ENCODE measurements at places on chromosomes 6 and 20.

DNA sequence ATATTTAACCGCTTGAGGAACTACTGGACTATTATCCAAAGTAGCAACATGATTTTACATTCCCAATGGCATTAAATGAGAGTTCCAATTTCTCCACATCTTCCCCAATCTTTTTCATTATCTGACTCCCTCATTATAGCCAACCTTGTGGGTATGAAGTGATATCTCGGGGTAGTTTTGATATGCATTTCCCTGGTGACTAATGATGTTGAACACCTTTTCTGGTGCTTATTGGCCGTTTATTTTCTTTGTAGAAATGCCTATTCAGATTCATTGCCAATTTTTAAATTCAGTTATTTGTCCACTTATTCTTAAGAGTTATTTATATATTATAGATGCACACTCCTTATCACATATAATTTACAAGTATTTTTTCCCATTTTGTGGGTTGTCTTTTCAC lies 129.0 kb downstream of the MMS22L start:
- DNase-seq: no peak

DNA sequence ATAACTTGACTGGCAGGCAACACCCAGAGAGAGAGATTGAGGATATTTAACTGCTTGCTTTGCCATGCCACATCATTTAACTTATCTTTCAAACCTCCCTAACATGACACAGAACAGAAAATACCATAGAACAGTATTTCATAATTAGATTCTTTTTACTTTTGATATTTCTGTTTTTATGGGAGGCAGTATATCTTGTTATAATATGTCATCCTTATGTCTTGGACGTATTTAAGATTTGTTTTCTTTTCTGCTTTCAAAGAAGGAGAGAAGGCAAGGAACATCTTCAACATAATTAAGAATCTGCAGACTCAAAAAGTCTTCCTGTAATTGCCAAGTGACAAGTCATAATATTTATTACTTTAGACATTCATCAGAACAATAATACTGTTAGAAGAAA lies 1283.7 kb downstream of the GRIK2 start:
- DNase-seq: no peak

DNA sequence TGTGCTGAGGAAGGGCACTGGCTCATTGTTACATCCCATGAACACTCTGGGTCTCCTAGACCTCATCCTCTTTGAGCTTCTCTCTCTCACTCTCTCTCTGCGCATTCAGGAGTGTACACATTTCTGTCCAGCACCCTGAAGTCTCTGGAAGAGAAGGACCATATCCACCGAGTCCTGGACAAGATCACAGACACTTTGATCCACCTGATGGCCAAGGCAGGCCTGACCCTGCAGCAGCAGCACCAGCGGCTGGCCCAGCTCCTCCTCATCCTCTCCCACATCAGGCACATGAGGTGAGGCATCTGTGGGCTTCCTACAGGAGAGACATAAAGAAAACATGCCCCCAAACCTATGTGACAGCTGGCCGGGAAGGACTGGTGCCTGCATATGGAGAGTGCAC lies 286.8 kb downstream of the ESR1 start:
- DNase-seq: no peak

DNA sequence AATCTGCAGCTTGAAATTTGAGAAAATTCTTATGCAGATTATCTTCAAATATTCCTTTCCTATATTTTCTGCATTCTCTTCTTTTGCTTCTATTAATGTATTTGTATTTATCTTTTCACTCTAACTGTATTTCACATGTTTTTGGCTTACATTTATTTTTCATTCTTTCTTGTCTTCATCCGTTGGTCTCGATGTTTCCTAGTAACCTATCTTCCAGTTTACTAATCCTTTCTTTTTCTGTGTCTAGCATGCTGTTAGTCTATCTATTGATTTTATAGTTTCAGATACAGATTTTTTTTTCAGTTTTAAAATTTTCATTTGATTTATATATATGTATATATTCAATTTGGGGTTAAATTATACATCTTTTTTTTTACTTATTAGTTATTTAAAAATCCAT lies 556.2 kb downstream of the RFPL4B start:
- DNase-seq: no peak

- no peak for DNase-seq
These were observed 176.4 kb downstream of the TFAP2B start for GRCh38 chr6:50995036-50995435.

DNA sequence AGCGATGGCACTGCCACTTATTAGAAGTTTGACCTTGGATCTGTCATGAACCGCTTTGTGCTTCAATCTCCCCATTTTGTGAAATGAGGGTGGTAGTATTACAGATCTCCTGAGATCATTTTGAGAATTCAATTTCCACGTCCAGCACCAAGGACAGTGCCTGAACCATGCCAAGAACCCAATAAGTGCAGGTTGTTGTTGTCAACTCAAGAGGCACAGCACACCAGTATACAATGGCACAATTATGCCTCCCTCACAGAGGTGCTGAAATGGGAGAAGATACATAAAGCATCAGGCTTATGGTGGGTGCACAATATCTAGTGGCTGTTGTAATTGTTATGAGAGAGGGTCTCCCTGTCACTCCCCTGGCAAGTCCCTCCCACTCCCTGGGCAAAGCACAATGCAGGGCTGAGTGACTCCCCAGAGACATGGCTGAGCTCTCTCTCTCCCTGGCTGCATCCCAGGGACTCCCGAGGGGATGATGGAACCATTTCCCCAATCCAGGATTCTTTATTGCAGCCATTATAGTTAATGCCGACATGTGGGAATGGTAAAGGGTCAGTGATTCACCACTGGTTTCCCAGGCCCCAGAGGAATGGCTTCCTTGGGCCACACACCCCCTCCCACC lies 78.7 kb downstream of the CDH22 start:
- DNase-seq: no peak

DNA sequence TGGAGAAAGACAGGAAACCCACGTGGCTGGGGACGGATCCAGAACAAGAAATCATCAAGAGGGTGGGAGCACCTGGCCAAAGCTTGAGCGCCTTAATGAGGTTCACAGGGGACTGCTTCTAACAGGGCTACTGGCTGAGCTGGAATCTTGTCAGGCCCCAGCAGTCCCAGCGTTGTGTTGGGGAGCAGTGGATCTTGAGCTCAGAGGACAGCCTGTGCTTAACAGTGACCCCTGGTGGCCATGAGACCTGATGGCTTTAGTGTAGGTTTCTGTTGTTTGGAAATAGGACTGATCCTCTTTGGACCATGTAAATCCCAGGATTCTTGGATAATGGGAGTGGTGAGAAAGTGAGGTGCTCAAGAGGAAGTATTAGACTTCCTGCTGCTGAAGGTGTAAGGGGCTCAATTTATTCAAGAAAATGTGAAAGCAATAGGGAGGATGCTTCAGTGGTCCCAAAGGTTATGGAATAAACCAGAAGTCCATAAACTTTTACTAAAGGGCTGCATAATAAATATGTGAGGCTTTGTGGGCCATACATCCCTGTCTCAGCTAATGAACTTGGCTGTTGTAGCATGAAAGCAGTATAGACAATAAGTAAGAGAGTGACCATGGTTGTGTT lies 216.2 kb downstream of the NFATC2 start:
- DNase-seq: peak; percentile 57

GRCh38 chr6:143295932-143296331 lies 154.6 kb downstream of the ADAT2 start:
- no peak for DNase-seq

DNA sequence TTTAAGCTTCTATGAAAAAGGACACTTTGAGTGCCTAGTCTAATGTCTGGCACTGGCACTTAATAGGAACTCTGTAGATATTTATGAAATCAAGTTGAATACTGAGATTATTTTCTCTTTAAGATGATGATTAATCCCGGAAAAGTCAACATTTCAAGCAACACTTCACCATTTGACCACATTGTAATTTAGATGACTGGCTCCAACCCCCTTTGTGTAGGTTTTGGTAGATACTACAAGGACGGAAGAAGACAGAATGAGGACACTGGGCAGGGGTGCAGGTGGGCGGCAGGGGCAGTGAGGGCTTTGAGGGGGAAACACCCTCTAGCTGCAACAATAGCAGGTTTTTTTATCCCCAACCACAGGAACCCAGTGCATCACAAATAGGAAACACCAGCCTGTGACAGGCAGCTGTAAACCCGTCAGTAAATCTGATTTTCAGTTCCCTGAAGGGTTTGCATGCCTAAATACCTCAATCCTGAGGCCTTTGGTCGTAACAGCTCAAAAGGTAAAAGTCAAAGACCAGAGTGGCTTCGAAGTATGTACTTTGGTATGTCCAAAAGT lies 4.6 kb downstream of the DTNBP1 start:
- no peak for DNase-seq

GRCh38 chr6:1009103-1009502 lies 302.8 kb upstream of the FOXQ1 start:
- no peak for DNase-seq

GRCh38 chr6:133707456-133707855 lies 181.5 kb upstream of the TCF21 start:
- DNase-seq: no peak

- no peak for DNase-seq
These were observed 106.7 kb downstream of the UNC5CL start for GRCh38 chr6:40932366-40932765.

- no peak for DNase-seq
These were observed 20.6 kb downstream of the DTNBP1 start for GRCh38 chr6:15642276-15642675.

GRCh38 chr6:111183702-111184517 lies 96.6 kb downstream of the SLC16A10 start:
- no peak for DNase-seq

DNA sequence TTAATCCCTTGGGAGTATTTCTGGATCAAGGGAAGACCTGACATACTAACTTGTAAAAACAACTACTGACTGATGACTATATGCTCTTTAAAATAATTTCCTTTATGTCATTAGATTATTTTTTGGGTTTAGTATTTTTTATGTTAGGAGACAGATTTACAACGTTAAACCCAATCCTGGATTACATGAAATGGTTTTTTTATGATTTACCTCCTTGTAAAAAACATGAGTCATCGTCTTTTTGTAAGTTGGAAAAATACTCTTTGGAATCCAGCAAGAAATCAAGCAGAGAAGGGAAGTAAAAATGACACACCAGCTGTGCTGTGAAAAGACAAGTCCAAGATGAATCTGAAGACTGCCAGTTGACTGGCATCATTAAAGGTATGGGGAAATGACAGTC lies 6.7 kb downstream of the STK4 start:
- no peak for DNase-seq

DNA sequence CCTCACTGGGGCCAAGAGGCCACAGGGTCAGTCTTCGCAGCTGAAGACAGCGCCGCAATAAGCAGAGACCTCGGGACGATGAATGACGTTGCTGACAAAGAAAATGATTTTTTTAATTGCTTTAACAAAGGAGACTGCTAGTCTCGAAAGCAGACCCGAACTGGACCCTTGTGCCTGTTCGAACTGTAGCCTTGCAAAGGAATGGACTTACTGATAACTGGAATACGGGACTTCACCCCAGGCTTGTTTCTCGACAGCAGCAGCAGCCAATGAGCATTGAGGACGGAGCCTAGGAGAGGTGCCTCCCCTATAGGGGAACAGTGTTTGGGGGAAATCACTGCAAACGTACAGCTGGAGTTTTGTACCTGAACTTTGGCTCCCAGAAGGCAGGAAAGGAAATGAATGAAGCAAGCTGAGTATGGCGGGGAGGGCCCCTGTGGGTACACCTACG lies 1.3 kb upstream of the TAF4 start:
- DNase-seq: no peak

GRCh38 chr6:10315658-10316372 lies 99.1 kb downstream of the TFAP2A start:
- no peak for DNase-seq

- no peak for DNase-seq
These were observed 12.1 kb upstream of the PAX1 start for GRCh38 chr20:21693322-21693721.

DNA sequence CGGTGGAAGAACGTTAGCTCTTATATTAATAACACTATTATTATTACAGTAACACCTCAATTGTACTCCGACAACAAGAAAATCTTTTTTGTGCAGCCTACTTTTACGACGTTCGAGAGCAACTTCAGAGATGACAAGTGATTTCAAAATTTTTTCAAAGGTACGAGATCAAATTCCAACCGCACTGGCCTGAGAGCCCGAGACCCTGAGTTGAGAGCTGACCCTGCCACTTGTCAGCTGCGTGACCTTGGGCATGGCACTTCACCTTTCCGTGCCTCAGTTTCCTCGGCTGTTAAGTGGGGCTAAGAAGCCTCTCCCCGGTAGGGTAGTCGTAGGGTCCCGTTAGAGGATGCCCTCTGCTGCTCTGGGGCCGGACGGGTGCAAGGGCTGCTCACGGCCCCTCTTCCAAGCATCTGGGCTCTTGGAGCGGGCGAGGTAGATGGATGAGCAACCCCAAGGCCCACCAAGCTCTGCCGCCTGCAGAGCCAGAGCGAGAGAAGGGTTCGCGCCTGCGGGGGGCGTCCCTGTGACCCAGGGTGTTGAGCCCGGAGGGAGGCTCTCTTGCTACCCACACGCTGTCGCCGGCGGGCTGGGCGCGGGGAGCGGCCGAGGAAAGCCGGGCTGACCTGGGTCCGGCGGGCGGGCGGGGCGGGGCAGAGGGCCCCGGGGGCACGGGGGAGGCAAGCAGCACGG lies 510 bp downstream of the NDRG3 start:
- DNase-seq: no peak

- no peak for DNase-seq
These were observed 32.9 kb downstream of the SLC17A4 start for GRCh38 chr6:25787428-25787827.

DNA sequence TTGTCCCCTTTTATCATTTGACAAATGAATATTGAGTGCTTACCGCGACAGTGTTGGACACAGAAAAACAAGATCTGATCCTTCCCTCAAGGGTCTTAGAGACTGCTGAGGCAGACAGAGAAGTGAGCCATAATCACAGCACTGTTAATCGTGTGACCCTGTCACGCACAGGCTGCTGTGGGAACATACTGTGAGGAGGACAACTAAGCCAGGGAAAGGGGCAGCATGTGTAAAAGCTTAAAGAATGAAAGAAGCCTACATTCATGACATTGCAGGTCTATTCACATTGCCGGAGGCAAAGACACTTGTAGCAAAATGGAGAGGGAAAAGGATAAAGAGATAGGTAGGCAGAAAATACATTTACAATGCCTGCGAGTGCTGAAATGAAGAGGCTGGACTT lies 32.7 kb downstream of the TRDN start:
- DNase-seq: no peak

DNA sequence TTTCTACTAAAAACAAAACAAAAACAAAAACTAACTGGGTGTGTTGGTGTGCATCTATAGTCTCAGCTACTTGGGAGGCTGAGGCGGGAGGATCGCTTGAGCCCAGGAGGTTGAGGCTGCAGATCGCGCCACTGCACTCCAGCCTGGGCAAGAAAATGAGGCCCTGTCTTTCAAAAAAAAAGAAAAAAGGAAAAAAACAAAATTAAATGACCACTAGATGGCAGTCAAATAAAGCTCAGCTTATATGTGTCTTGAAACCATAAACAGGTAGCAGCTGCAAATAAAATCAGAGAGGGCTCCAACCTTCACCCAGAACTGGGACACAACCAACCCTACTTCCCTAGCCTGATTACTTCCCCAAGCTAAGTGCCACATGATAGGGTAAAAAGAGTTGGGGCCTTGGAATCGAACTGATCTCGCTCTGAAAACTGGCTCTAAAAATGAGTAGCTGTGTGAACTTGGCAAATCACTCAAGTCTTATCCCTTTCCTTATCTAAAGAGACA lies 67.1 kb upstream of the ADGRF4 start:
- peak; percentile 45 for DNase-seq
